CD8-positive, alpha-beta memory T cell (primary cell): ENCODE measurements at places on chromosomes 16 and 17. TPM values are rescaled to one million over a fixed set of nuclear protein-coding genes. Genes with fewer than 3 reads are reported as not detected.

Gene SDK2
- total RNA-seq: 0.35 TPM

Gene ACSF2
- total RNA-seq: 12.4 TPM

Gene CTRL
- 4.1 TPM for total RNA-seq

- DNase-seq: no peak
- H3K27ac ChIP-seq: no peak overlapping the region
- no peaks in the 10 kb centered on the region for H3K27me3 ChIP-seq
- peak overlapping the region; percentile 68 for H3K4me3 ChIP-seq
These were observed 101.5 kb downstream of the MGAT5B start for GRCh38 chr17:76969598-76970172.

GRCh38 chr16:70437017-70437581 lies 1.8 kb downstream of the ST3GAL2 start:
- H3K4me3 ChIP-seq: peak overlapping the region; percentile 74
- no peak for DNase-seq
- H3K27me3 ChIP-seq: no peaks in the 10 kb centered on the region
- H3K36me3 ChIP-seq: peaks cover 3% of the 10 kb centered on the region
- H3K27ac ChIP-seq: peak overlapping the region; percentile 67

DNA sequence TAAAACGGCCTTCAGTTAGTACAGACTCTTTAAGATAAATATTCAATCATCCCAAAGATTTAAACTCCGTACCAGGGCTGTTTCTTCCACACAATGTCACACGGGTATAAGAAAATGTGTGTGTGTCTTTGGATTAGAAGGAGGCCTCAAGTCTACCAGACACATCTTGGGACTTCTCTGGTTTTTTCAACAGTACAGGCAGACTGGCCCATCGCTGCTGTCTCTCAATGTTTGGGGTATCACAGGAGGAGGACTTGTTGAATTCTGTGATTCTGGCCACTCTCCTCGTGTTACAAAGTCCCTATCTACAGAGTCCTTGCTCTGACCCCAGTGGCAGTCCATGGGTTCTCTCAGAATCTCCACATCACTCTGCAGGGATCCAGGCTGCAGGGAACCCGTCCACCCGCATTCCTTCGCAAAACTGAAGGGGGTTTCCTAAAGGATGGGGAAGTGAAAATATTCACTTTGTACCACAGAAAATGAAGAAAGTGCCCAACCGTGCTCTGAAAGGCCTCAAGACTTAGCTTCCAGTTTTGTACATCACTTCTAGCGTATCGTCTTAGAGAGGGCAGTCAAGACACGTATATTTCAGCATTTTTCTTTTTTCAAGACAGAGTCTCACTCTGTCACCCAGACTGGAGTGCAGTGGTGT lies 373.2 kb downstream of the NPIPA8 start:
- no peak overlapping the region for H3K27ac ChIP-seq
- H3K27me3 ChIP-seq: no peaks in the 10 kb centered on the region
- no peak overlapping the region for H3K4me3 ChIP-seq
- H3K4me1 ChIP-seq: no peaks in the 10 kb centered on the region
- no peak for DNase-seq

Gene TBC1D3G
- total RNA-seq: not detected
